Psoas muscle (tissue), 8 donors: ENCODE measurements at places on chromosomes 16 and 17.

DNA sequence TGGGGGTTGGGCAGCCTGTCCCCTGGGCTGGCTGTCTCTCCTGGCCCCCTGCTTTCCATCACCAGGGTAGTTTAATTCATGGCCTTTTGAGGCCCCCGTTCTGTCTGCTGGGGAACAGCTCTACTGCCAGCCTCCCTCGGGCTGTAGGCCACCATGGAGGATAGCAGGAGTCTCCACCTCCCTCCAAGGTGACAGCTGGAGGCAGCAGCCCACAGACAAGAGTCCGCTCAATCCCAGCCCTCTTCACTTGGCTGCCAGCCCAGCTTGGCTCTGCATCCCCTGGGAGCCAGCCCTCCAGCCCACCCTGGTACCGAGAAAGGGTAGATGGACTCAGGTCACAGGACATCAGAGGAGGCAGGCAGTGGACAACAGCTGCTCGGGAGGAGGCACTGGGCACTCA is 194.6 kb upstream of the SDK2 start:
- no peak for DNase-seq

DNA sequence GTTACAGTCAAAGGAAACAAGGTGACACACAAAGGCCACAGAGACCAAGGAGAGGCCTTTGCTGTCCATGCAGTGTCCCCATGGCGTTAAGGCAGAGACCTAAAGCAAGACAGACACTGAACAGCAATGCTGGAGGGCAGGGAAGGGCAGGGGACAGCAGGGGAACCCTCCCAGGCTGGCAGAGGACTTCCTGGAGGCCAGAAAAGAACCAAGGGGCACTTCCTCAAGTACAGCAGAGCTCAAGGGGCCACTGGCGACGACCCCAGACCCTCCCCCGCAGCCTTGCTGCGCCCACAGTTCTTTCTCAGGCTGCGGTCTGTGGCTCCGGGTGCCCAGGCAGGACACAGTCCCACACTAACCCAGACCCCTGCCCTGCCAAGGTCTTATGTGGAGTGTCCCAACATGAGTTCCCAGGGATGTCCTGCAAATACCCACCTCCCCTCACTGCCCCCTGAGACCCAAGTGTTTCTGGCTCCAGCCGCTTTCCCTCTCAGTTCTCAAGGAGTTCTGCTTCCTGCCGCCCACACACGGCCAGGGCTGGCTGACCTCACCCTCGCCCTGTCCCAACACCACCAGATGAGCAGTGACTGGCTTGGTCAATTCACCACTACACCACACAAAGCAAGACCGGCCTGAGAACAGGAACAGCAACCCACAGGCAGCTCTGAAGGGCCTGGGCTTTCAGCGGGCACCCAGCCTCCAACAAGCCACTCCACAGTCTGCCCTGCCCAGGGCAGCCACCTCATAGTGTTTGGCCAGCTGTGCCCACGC is 4.2 kb downstream of the CLCN7 start:
- DNase-seq: no peak

DNA sequence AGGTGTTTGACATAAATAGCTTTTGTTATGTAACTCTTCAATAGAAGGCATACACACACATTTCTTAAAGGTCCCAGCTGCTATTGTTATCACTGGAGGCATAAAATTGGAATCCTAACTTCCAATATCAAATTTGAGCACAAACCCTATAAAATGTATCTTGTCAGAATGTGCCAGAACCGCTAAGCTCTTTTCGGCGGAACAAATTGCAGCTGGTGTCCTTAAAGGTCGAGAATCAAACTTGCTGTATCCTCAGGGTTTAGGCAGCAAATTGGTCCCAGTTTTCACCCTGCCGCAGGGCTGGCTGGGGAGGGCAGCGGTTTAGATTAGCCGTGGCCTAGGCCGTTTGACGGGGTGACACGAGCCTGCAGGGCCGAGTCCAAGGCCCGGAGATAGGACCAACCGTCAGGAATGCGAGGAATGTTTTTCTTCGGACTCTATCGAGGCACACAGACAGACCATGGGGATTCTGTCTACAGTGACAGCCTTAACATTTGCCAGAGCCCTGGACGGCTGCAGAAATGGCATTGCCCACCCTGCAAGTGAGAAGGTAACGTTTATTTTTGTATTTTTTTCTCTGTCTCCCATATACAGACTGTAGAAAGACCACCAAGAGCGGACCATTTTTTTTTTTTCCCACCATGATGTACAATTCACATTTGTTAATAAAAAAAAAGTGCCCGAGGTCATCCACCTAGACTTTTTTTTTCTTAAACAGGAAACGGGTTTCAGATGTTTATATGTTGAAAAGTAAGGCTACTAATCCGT is 297.1 kb downstream of the IRF8 start:
- no peak for DNase-seq

DNA sequence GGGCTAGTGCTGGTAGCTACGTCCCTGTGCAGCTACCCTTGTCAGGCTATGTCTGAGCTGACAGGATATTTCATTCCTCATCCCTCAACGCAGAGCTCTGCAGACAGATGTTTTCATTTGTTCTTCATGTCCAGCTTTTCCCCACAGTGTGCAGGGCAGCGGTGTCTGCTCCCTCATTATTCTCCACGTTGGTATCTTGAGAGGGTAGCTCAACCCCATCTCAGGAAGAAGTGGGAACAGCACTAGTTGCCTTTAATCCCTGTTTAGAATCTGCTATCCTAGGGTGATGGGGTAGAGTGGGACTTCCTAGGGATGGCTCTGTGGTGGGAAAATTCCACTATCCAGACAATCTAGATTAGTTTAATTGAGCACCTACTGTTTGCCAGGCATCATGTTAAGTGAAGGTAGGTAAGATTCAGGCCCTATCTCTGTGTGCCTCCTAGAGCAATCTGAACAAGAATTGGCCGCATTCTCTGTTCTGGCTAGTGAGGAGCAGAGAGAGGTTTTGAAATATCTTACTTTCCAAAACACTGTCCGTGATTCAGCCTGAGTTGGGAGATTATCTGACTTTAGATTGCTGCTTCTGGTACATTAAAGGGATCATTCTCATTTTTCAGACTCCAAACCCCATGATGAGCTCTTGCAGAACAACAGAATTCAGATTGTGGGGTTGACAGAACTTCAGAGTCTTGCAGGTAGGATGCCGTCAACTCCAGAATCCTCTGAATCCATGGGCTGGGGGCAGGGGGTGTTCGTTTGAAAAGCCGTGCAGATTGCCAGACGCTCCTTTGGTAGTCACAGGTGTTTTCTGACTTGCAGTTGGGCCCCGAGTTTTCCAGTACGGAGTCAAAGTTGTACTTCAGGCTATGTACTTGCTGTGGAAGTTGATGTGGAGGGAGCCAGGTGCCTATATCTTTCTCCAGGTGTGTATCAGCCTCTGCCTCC is 963 bp downstream of the ALG1 start:
- no peak for DNase-seq

DNA sequence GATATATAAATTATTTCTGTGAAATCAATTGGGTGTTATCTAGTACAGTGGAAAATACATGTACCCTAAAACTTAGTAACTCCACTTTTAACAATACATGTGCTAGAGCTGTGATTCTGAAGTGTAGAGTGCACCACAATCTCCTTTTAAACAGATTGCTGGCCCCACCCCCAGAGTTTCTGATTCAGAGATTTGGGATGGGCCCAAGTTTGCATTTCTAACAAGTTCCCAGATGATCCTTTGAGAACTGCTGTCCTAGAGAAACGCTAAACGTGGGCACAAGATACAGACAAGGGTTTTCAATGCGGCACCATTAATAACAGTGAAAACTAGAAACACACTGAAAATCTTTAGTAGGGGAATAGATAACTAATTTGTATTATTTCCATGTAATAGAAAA is 49.2 kb downstream of the NXPH3 start:
- DNase-seq: no peak
